GM23338 (cell line): ENCODE measurements at places on chromosomes 6 and 20. TPM values are rescaled to one million over a fixed set of nuclear protein-coding genes. Genes with fewer than 3 reads are reported as not detected.

DUSP15 gene
- total RNA-seq = 2.8 and 5.9 TPM in 2 replicates

DNA sequence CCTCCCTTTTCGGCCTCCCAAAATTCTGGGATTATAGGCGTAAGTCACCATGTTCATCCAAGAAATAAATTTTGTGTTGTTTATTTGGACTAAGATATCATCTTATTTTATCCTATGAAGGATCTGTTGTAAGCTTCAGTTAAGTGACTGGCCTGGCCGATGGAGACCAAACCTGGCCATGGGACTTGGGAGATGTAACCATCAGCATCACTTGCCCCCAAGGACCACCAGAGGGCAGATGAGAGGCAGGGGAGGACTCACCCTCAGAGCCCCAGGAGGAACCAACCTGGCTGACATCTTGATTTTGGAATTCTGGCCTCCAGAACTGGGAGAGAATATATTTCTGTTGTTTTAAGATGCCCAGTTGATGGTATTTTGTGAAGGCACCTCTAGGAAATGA lies 266.7 kb downstream of the CDH26 start:
- peak; percentile 45 for DNase-seq
- no peak overlapping the region for H3K4me3 ChIP-seq
- H3K27me3 ChIP-seq = no peaks in the 10 kb centered on the region
- H3K4me1 ChIP-seq = no peaks in the 10 kb centered on the region

DNA sequence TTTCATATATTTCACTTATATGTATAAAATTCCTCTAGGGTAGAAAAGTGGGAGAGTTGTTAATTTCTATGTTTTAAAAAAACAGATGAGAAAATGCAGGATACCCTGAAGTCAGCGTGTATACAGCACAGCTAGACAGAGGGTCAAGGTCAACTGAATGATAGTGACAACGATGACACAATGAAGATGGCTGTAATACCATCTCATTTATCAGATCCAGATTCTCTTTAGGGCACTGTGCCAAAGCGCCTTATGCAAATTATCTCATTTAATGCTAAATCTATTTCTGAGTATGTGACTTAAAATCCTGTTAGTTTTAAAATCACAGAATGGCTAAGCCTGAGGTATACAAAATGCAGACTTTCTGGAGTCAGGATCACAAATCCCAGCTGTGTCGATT lies 431.4 kb upstream of the RUNX2 start:
- H3K36me3 ChIP-seq = no peaks in the 10 kb centered on the region; the same call in 1 of the 2 replicates
- H3K27me3 ChIP-seq = no peaks in the 10 kb centered on the region
- H3K27ac ChIP-seq = no peak overlapping the region

DNA sequence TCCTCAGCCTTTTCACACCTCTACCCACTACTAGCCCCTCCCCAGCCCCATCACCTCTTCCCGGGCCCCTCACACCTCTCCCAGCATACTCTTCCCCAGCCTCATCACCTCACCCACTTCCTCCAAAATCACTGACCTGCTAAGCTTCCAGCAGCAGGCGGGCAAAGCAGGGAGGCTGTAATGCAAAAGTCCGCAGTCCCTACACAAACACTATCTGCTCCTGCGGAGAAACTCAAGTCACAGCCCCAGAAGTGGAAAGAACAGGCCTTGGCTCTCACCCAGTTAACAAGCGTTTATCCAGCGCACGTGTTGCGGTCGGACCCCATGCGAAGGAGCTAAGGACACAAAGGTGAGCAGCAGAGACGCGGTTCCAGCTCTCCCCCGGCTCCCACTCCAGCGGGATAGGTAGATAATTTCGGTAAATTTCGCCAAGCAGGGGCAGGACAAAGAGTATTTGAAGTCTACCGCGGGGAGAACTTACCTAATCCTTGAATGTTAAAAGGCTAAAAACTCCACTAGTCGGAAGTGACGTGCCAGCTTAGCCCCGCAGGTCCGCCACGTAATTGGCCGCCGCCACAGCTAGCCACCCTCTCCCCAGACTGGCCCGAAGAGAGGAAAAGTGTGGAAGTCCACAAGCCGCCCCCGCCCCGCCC lies 728 bp upstream of the TRIM39 start:
- peaks cover 33% of the 10 kb centered on the region for H3K4me1 ChIP-seq
- no peaks in the 10 kb centered on the region for H3K27me3 ChIP-seq
- peak overlapping the region; percentile 61 for H3K4me3 ChIP-seq

GRCh38 chr6:106187424-106187982 lies 101.4 kb downstream of the PRDM1 start:
- no peak overlapping the region for H3K4me3 ChIP-seq
- no peak for DNase-seq
- no peaks in the 10 kb centered on the region for H3K36me3 ChIP-seq
- H3K27me3 ChIP-seq = no peaks in the 10 kb centered on the region
- peaks cover 8% of the 10 kb centered on the region for H3K4me1 ChIP-seq

PAK1IP1 gene
- total RNA-seq = 45.5 and 47.4 TPM in 2 replicates

LIN28B gene
- total RNA-seq = 96.4 and 99.2 TPM in 2 replicates

- H3K27ac ChIP-seq = no peak overlapping the region
- no peak for DNase-seq
- H3K27me3 ChIP-seq = no peaks in the 10 kb centered on the region
- H3K4me1 ChIP-seq = peaks cover 27% of the 10 kb centered on the region; the same call in 1 of the 2 replicates
- no peaks in the 10 kb centered on the region for H3K36me3 ChIP-seq
Measured at GRCh38 chr6:10742251-10742650, 5.4 kb upstream of the TMEM14B start.

HLA-DRB5 gene
- total RNA-seq = not detected in 2 replicates

- DNase-seq = no peak
- H3K36me3 ChIP-seq = no peaks in the 10 kb centered on the region
- no peak overlapping the region for H3K4me3 ChIP-seq
- H3K27me3 ChIP-seq = no peaks in the 10 kb centered on the region
Measured at GRCh38 chr6:79461205-79461604, 76.0 kb downstream of the LCA5 start.

- no peaks in the 10 kb centered on the region for H3K4me1 ChIP-seq
- H3K4me3 ChIP-seq = no peak overlapping the region
- H3K27me3 ChIP-seq = no peaks in the 10 kb centered on the region
- no peak for DNase-seq
- H3K27ac ChIP-seq = no peak overlapping the region
- no peaks in the 10 kb centered on the region for H3K36me3 ChIP-seq
Measured at GRCh38 chr6:77361018-77361417, 102.3 kb downstream of the HTR1B start.

IMPG1 gene
- total RNA-seq = not detected in 2 replicates

GRCh38 chr20:38339997-38340396 lies 6.3 kb upstream of the LBP start:
- no peaks in the 10 kb centered on the region for H3K36me3 ChIP-seq
- H3K27ac ChIP-seq = 0 out of 2 replicates have a peak overlapping the region, but pooled peaks have one; percentile 42
- no peak for DNase-seq

DNA sequence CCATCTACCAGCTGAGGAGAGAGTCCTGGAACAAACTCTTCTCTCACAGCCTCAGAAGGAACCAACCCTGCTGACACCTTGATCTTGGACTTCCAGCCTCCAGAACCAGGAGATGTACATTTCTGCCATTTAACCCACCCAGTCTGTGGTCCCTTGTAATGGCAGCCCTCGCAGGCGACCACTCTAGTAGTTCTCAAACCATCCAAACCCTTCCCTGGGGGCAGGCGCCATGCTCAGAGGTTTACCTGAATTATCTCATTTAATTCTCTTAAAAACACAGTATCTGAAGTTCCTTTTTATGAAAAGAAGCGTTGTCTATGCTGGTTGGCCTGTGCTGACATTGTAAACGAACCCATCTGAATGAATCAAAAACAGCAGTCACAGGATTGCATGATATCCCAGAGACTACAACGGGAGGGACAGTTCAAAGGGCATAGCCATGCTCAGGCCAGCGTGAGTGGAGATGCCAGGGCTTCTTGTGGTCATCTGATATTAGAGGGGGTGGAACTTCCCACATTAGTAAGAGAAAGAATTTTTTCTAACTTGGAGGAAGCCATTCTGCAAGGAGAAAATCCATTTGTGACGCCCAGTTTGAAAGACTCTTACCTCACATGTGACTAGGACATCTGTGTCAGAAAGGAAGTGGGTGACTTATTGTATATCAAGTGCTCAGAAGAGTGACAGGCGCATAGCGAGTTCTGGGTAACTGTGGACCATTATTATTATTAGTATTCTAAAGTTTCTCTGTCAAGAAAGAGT lies 17.2 kb upstream of the TAGAP start:
- no peaks in the 10 kb centered on the region for H3K4me1 ChIP-seq
- H3K4me3 ChIP-seq = no peak overlapping the region
- no peaks in the 10 kb centered on the region for H3K36me3 ChIP-seq
- H3K27ac ChIP-seq = no peak overlapping the region
- no peaks in the 10 kb centered on the region for H3K27me3 ChIP-seq

ZHX3 gene
- total RNA-seq = 2.8 and 5.3 TPM in 2 replicates

- H3K4me1 ChIP-seq = peaks cover 27% of the 10 kb centered on the region
- H3K4me3 ChIP-seq = peak within 1 kb of the TSS; percentile 77
- DNase-seq = peak; percentile 95
- 0 out of 2 replicates have a peak, but pooled peaks cover 2% of the 10 kb centered on the region for H3K27me3 ChIP-seq
- H3K27ac ChIP-seq = peak within 1 kb of the TSS; percentile 89
Measured at GRCh38 chr6:118651282-118652050, at the start of gene CEP85L. TSS of gene CEP85L (minus strand) at chr6:118651591. CDS start at chr6:118651269, 322 bp downstream.

- H3K36me3 ChIP-seq = no peaks in the 10 kb centered on the region
- H3K27ac ChIP-seq = no peak overlapping the region
- no peaks in the 10 kb centered on the region for H3K27me3 ChIP-seq
- no peaks in the 10 kb centered on the region for H3K4me1 ChIP-seq
Measured at GRCh38 chr6:21263531-21264287, 329.8 kb upstream of the SOX4 start.

GRCh38 chr6:79813143-79813850 lies 134.1 kb downstream of the ELOVL4 start:
- H3K36me3 ChIP-seq = no peaks in the 10 kb centered on the region
- peaks cover 9% of the 10 kb centered on the region; the same call in 1 of the 2 replicates for H3K4me1 ChIP-seq
- H3K27me3 ChIP-seq = no peaks in the 10 kb centered on the region
- DNase-seq = no peak
- H3K4me3 ChIP-seq = no peak overlapping the region
- no peak overlapping the region for H3K27ac ChIP-seq

GRCh38 chr6:136751522-136751956 lies 40.7 kb downstream of the MAP3K5 start:
- H3K4me1 ChIP-seq = peaks cover 4% of the 10 kb centered on the region; the same call in 1 of the 2 replicates
- H3K27me3 ChIP-seq = no peaks in the 10 kb centered on the region
- H3K36me3 ChIP-seq = no peaks in the 10 kb centered on the region
- H3K4me3 ChIP-seq = no peak overlapping the region
- no peak for DNase-seq

- no peak overlapping the region for H3K4me3 ChIP-seq
- H3K27ac ChIP-seq = 0 out of 2 replicates have a peak overlapping the region, but pooled peaks have one; percentile 81
- H3K27me3 ChIP-seq = no peaks in the 10 kb centered on the region
- H3K36me3 ChIP-seq = no peaks in the 10 kb centered on the region; the same call in 1 of the 2 replicates
- H3K4me1 ChIP-seq = peaks cover 12% of the 10 kb centered on the region
Measured at GRCh38 chr6:52518279-52518945, 58.4 kb downstream of the TRAM2 start.

GRCh38 chr6:76771059-76771634 lies 692.1 kb downstream of the HTR1B start:
- H3K4me3 ChIP-seq = no peak overlapping the region
- H3K36me3 ChIP-seq = 0 out of 2 replicates have a peak, but pooled peaks cover 8% of the 10 kb centered on the region
- no peak for DNase-seq
- H3K27me3 ChIP-seq = no peaks in the 10 kb centered on the region
- H3K4me1 ChIP-seq = no peaks in the 10 kb centered on the region

DNA sequence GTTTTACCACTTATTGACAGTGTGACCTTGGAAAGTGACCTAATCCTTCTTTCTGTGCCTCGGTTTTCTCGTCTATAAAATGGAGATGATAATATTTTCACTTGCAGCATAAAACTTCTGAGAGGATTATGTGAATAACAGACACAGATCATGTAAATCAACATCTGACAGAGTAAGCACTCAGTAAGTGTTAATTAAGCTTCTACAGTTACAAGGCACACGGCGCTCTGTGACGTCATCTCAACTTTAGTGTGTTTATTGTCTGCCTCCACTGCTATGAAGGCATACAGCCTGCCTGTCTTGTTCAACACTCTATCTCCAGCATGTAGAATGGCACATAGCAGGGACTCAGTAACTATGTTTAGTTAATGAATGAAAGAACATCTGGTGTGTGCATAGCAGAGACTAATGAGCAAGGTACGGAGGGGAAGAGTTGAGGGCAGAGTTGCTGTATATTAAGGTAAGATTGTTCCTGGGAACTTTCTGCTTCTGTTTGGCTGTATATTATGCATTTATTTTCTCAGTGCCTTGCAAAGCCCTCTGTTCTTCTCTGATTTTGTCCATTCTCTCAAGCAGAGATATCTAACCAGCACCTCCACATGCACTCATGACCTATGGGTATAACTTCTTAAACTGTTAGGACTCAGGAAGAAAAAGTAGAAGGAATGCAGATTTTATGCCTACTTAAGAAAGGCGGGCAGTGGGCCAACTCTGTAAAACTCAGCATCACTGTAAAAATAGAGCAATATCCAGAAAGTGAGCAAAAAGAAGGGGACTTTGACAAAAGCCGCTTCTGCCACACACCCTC lies 66.4 kb upstream of the STMND1 start:
- no peaks in the 10 kb centered on the region for H3K4me1 ChIP-seq
- no peaks in the 10 kb centered on the region for H3K27me3 ChIP-seq
- no peak overlapping the region for H3K27ac ChIP-seq
- DNase-seq = no peak
- no peak overlapping the region for H3K4me3 ChIP-seq
- no peaks in the 10 kb centered on the region for H3K36me3 ChIP-seq

DNA sequence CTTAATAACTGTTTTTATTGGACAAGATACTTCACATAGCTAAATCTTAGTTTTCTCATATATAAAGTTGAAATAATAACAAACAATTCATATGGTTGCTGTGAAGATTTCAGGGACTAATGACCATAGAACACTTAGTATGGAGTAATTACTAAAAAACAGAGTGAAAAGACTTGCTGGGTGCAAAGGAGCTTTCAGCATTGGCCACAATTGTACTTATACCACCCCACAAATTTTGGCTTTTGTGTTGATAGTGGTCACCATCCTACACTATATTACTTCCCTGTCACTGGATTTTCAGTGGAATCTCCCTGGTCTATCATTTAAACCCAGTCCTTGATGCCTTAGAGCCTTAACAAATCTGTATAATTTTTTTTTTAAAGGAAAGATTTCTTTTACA lies 398.6 kb upstream of the EPHA7 start:
- no peak overlapping the region for H3K4me3 ChIP-seq
- no peak overlapping the region for H3K27ac ChIP-seq
- H3K27me3 ChIP-seq = no peaks in the 10 kb centered on the region
- no peak for DNase-seq
